ENCODE measurements at places on chromosomes 5 and 9.

- no peak for DNase-seq
Observed at GRCh38 chr5:130693509-130693908, 471.5 kb downstream of the HINT1 start.

GRCh38 chr9:126694206-126695081, 80.7 kb downstream of the LMX1B start:
- DNase-seq, result no peak

GRCh38 chr5:66828548-66829357, 232.6 kb downstream of the MAST4 start:
- DNase-seq, result peak; percentile 58

DNA sequence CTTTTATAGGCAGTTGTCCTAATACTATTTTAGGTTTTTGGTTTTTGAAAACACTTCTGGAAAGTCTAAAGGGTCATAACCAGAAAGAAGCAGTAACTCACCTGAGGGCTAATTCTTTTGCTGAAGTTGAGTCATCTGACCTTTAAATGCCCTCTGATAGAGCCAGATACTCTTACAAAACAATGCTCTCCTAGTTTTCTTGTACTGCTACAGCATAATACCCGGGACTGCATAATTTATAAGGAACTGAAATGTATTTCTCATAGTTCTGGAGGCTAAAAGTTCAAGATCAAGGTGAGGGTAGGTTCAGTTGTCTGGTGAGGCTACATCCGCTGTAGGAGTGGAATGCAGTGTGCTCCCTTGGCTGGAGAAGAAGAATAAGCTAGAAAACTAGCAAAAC, 670.3 kb downstream of the TLE4 start:
- DNase-seq, result no peak

DNA sequence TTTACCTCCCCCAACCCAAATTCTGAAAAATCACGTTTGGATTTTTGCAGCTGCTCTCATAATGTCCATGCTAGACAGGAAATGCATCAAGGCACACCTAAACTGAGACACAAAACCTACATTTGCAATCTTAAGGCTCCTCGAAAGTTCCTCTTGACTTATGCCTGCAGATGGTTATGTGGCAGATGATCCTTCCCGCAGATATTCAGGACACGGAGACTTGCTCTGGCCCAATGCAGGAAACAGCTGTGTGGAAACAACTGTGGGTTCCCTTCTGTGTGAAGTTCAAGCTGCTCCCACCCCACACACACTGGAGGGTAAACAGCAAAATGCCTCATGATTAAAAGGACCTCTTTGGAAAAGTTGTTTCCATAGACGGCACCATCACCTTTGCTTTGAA, 253.8 kb downstream of the EBF1 start:
- no peak for DNase-seq

DNA sequence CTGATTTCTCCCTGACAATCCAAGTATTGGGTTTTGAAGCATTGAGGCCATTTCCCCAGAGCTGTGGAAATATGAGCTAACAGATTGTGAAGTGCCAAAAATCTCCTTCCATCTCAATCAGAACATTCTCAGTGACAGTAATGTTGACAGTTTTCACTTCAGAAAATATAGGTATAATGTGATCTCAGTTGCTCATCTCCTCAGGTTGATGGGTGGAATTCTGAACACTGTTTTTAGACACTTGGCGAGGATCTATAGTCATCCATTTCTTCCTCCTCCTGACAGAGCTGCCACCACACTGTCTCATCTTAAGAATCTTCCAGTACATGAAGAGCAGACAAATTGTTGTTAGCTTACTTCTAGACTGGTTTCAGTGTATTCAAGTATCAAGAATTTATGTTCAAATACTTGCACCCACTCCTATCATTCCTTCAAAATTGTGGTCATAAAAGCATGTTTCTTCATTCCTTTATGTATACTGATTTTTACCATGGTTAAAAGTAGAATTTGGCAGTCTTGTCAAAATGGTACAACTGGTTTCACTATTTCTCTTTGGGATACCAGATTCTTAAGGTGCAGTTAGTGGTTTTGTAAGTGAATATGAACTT, 199.7 kb upstream of the TLE4 start:
- DNase-seq, result no peak
